ENCODE measurements at places on chromosomes 2 and 18.

GRCh38 chr18:62438018-62438329 lies 84.9 kb upstream of the ZCCHC2 start:
- peaks cover 8% of the 10 kb centered on the region for H3K4me1 ChIP-seq
- H3K36me3 ChIP-seq, result no peaks in the 10 kb centered on the region
- no peaks in the 10 kb centered on the region for H3K27me3 ChIP-seq
- H3K4me3 ChIP-seq, result no peak overlapping the region

DNA sequence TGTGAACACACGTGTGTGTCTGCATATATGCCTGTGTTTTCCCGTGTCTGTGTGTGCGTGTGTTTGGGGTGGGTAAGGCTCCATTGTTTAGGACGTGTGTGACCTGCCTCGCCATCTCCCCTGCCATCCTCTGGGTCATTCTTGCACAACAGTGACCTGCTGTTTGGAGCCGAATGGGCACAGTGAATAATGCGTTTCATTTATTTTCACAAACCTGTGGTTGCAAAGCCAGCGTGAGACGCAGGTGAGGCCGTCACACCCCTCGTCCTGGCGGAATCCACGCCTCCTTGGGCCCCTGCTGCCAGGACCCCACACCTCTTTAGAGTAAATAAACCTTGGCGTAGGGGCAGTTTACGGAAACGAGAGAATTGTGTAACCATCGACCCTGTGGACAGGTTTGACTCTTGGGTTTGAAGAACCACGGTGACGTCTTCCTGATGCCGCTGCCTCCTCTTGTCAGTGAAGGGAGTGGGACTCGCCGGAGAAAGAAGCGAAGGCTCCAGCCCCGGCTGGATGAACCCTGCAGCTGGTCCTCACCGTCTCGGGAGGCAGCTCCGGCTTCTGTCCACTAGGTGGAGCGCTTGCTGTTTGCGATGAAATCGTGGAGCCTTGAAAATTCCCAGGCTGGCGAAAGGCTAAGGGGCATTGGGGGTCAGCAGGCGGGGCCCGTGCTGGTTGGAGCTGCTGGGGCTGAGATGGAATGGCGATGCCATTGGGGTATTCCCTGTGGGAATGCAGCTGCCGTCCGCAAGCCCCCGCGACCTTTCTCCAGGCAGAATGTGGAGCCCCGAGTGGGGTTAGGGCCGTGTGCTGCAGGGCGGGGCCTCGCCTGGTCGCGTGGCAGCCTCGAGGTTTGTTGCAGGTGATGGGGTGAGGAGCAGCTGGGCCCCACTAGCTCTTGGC lies 81.1 kb downstream of the RTP5 start:
- H3K4me1 ChIP-seq, result peaks cover 12% of the 10 kb centered on the region
- DNase-seq, result peak; percentile 97
- no peaks in the 10 kb centered on the region for H3K36me3 ChIP-seq
- H3K27ac ChIP-seq, result no peak overlapping the region
- no peak overlapping the region for H3K4me3 ChIP-seq
- H3K27me3 ChIP-seq, result peaks cover 15% of the 10 kb centered on the region

- DNase-seq, result no peak
- no peaks in the 10 kb centered on the region for H3K27me3 ChIP-seq
- no peak overlapping the region for H3K27ac ChIP-seq
- H3K36me3 ChIP-seq, result no peaks in the 10 kb centered on the region
- no peak overlapping the region for H3K4me3 ChIP-seq
- no peaks in the 10 kb centered on the region for H3K4me1 ChIP-seq
Measured at GRCh38 chr2:100036793-100037192, 105.6 kb downstream of the AFF3 start.

- no peak overlapping the region for H3K4me3 ChIP-seq
- no peak overlapping the region for H3K27ac ChIP-seq
- H3K36me3 ChIP-seq, result no peaks in the 10 kb centered on the region
- no peak for DNase-seq
- H3K27me3 ChIP-seq, result no peaks in the 10 kb centered on the region
Measured at GRCh38 chr18:23359421-23359820, 93.7 kb upstream of the RIOK3 start.

DNA sequence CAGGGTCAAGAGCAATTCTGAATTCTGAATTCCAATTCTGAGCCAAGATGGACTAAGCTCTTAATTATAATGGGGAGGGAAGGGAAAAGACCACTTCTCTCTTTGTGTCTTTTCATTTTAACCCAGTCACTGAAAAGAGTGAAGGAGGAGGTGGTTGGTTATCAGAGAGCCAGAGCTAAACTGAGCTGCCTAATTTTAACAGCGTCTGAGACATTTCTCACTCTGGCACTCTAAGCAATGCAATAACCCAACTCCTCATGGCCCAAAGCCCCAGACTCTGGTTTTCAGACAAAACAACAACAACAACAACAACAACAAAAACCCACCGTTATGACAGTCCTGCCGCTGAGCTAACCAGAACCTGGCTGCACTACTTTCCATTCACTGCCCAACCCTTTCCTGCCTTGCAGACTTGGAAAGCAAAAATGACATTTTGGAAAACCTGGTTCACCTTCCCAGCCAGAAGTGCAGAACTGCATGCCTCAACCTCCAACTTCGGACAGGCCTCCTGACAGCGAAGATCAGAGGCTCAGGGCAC lies 1.0 kb downstream of the CHST10 start:
- H3K4me3 ChIP-seq, result peak overlapping the region; percentile 84
- H3K4me1 ChIP-seq, result peaks cover 55% of the 10 kb centered on the region
- H3K27me3 ChIP-seq, result no peaks in the 10 kb centered on the region
- DNase-seq, result no peak

DNA sequence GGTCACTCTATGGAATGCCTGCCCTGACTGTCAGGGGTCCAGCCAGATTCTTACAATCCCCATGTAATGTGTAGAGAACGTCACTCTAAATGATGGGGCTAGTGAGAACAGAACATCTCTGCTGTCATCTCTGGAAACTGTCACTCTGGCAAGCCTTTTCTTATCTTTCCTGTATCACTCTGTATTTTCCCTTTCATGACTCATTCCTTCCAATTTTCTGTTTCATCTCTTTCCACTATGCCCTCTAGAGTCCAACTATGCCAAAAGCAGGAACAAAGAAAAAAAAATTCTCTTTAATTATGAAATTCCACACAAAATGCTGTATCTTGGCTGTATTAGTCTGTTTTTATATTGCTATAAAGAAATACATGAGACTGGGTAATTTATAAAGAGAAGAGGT lies 608.8 kb downstream of the ADCYAP1 start:
- no peak overlapping the region for H3K4me3 ChIP-seq
- no peak overlapping the region for H3K27ac ChIP-seq
- no peaks in the 10 kb centered on the region for H3K36me3 ChIP-seq

GRCh38 chr2:206480161-206480560 lies 36.8 kb downstream of the ADAM23 start:
- H3K27ac ChIP-seq, result no peak overlapping the region
- H3K36me3 ChIP-seq, result peaks cover 3% of the 10 kb centered on the region
- no peak for DNase-seq
- H3K4me3 ChIP-seq, result no peak overlapping the region

- H3K27me3 ChIP-seq, result no peaks in the 10 kb centered on the region
- no peaks in the 10 kb centered on the region for H3K36me3 ChIP-seq
- H3K4me3 ChIP-seq, result no peak overlapping the region
- no peaks in the 10 kb centered on the region for H3K4me1 ChIP-seq
Measured at GRCh38 chr18:80188643-80189530, 58.4 kb downstream of the PARD6G start.

GRCh38 chr2:85053802-85054201 lies 79.4 kb upstream of the TCF7L1 start:
- H3K4me1 ChIP-seq, result peaks cover 16% of the 10 kb centered on the region
- H3K27me3 ChIP-seq, result no peaks in the 10 kb centered on the region
- H3K27ac ChIP-seq, result no peak overlapping the region
- H3K4me3 ChIP-seq, result no peak overlapping the region
- no peak for DNase-seq
- peaks cover 15% of the 10 kb centered on the region for H3K36me3 ChIP-seq

DNA sequence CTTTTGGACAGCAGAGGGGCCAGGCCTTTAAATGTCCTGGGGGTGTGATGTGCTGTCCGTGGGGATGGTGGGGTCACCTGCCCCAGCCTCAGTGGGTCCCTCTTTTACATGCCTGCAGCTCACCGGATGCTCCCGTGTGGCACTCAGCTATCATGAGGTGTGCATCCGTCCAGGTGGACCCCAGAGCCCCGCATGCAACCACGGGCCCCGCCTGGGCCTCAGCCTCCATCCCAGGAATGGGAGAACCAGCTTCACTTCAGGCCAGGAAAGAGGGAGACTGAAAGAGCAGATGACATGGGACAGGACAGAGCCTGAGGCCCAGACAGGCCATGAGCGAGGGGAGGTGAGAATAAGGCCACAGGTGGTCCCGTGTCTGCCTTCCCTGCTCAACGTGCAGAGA lies 37.5 kb downstream of the RAMP1 start:
- no peaks in the 10 kb centered on the region for H3K36me3 ChIP-seq
- DNase-seq, result no peak
- H3K4me1 ChIP-seq, result no peaks in the 10 kb centered on the region
- H3K27ac ChIP-seq, result no peak overlapping the region
- no peak overlapping the region for H3K4me3 ChIP-seq
- no peaks in the 10 kb centered on the region for H3K27me3 ChIP-seq

DNA sequence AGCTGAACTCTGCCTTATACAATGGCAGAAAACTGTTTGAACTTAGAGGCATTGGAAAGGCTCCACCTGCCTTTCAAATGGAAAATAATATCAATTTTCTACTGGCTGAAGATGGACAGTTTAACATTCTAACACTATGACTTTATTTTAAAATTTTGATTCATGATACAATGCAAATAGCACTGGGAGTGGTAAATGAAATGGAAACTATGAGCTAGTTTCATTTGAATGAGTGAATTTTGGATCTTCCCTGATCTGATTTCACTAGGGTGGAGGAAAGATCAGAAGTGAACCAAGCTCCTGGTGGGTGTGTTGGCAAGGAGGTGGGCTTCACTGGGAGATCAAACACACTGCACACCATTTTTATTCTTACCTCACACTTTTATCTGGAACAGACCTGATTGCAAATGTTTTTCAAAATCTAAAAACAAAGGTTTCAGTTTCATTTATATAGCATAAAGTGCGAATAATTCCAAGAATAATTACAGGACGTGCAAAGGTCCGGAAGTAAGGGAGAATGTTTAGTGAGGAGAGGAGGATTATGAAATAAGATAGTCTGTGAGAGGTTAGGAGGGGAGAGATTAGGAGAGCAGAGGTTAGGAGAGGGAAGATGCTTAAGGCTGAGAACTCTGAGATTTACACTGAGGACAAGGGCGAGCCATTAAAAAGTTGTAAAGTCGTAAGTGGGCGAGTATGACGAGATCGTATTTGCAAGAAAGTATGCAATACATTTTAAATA lies 18.6 kb upstream of the MBP start:
- H3K4me3 ChIP-seq, result no peak overlapping the region
- no peaks in the 10 kb centered on the region for H3K36me3 ChIP-seq
- no peak overlapping the region for H3K27ac ChIP-seq
- H3K4me1 ChIP-seq, result peaks cover 17% of the 10 kb centered on the region
- no peaks in the 10 kb centered on the region for H3K27me3 ChIP-seq
- no peak for DNase-seq

- H3K36me3 ChIP-seq, result no peaks in the 10 kb centered on the region
- peaks cover 33% of the 10 kb centered on the region for H3K4me1 ChIP-seq
- no peak overlapping the region for H3K4me3 ChIP-seq
- H3K27me3 ChIP-seq, result no peaks in the 10 kb centered on the region
- DNase-seq, result peak; percentile 31
Measured at GRCh38 chr2:39468579-39469451, 31.7 kb upstream of the MAP4K3 start.

- no peak overlapping the region for H3K4me3 ChIP-seq
- H3K36me3 ChIP-seq, result no peaks in the 10 kb centered on the region
- H3K27ac ChIP-seq, result no peak overlapping the region
- DNase-seq, result peak; percentile 29
- H3K4me1 ChIP-seq, result peaks cover 20% of the 10 kb centered on the region
Measured at GRCh38 chr2:140892911-140893637, 1237.7 kb downstream of the LRP1B start.

- no peak for DNase-seq
- H3K27me3 ChIP-seq, result no peaks in the 10 kb centered on the region
- no peaks in the 10 kb centered on the region for H3K36me3 ChIP-seq
- no peak overlapping the region for H3K4me3 ChIP-seq
- H3K27ac ChIP-seq, result no peak overlapping the region
Measured at GRCh38 chr2:205709319-205709718, 27.0 kb downstream of the NRP2 start.

- no peak overlapping the region for H3K4me3 ChIP-seq
- no peak for DNase-seq
- H3K27ac ChIP-seq, result no peak overlapping the region
- no peaks in the 10 kb centered on the region for H3K27me3 ChIP-seq
- H3K36me3 ChIP-seq, result no peaks in the 10 kb centered on the region
- peaks cover 33% of the 10 kb centered on the region for H3K4me1 ChIP-seq
Measured at GRCh38 chr2:99711144-99711543, 221.3 kb upstream of the REV1 start.

- DNase-seq, result peak; percentile 16
- no peaks in the 10 kb centered on the region for H3K36me3 ChIP-seq
Measured at GRCh38 chr2:7363906-7364305, 446.7 kb downstream of the RNF144A start.

Data from GM23338 (cell line).